GM04503 (cell line): ENCODE measurements at places on chromosomes 12 and 14.

DNA sequence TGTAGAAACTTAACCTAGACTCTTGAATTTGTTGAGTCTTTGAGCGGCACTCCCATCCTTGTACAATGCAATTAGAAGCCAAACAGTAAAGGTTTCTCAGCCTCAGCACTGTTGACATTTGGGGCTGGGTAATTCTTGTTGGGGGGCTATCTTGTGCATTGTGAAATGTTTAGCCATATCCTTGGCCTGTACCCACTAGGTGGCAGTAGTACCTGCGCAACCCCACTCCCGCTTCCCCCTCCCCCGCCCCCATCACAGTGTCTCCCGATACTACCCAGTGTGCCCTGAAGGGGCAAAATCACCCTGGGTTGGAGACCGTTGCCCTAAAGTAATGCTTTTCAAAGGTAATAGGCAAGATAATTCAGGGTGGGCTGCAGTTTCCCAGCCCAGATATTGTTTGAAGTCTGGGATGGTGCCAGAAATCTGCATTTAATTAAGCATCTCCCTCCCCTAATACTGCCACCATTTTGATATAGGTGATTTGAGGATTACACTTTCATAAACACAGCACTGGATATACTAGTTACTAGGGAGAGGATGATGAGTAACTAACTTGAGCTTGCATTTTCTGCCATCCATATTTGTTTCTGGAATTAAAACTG is 1.8 kb downstream of the COX6A1 start:
- DNase-seq: no peak

DNA sequence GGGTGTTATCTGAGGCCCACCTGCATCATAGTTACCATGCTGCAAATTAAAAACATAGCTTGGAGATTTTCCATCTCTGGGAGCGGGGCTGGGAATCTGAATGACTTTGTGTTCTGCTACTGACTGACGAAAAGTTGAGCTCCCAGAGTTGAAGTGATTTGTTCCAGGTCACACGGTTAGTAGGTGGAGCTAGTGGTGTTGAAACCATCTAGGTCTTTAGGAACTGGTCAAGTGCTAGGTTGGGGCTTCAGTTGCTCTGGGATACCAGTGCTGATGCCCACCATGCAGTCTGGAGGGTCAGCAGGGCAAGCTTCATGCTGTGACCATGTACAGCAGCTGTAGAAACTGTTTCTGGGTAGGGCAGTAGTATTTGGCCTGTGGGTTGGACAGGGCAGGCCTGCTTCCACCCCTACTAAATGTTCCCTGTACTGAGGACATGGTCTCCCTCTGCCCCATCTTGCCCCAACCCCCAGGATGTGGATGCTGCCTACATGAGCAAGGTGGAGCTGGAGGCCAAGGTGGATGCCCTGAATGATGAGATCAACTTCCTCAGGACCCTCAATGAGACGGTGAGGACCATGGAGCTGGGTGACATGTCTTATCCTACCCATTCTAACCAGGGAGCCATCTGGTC is 5.3 kb downstream of the KRT7 start:
- DNase-seq: no peak

GRCh38 chr12:38507839-38508238 is 191.3 kb downstream of the ALG10B start:
- DNase-seq: no peak

DNA sequence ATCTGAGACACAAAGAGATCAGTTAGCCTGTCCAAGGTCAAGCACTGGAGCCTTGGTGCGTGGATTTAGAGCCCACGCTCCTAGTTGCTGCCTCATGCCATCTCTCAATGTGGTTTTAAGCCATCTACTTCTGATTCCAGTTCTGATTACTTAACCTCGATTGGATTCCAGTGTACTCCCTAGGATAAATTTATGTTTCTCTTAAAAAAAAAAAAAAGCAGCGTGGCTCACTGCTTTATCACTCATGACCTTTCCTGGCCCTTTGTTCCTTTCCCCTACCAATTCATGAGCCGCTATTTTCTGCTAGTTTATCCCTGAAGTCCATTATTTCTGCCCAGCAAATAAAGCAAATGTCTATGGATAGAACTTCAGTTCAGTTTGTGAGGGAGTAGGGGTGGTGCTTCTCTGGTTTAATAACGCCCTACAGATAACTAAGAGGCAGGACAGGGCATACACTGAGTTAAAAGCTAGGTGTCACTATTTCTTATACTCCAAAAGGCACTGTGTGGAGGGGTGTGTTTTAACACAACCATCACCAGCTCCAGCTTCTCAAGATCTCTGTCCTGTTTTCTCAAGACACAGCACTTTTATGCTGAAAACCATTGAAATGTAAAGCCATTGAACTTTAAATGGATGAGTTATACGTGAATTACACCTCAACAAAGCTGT is 9.8 kb upstream of the PARP11 start:
- no peak for DNase-seq

DNA sequence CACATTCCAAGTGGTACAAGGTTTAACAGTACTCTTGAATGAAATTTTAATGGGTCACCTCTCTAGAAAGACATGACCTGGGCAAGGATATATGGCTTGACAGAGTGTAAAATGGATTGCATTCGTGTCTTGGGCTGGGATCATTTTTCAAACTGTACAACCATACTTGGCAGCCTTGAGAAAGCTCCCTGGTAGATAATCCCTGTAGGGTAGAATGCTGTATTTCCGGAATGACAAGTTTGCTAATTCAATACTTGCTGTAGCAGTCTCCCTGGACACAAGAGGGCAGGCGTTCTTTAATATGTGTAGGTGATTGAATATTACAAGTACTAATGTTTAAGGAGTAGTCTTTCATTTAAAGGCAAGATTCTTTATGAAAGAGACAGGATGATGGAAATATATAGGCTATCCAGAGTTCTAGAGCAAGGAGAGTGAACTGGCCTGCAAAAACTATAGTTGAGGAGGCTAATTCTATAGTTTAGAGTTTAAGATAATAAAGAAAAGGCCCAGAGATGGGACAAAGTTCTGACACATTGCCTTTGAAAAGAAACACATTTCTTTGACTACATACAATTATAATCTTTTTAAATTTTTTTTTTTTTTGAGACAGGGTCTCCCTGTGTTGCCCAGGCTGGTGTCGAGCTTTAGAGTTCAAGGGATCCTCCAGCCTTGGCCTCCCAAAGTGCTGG is 53.4 kb downstream of the PLBD1 start:
- DNase-seq: no peak

DNA sequence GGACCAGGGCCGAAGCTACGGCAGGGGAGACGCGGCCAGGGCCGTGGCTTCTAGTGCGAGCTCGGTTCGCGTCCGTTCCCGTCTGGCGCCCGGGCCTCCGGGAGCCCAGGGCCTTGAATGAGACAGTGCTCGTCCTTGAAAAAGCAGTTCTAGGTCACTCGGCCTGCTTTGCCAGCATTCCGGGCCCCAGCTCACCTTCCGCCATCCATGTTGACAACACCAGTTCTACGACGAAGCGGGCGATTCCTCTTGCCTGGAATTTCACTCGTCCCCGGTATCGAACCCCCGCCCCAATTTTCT is 4.5 kb downstream of the OR10AD1 start:
- DNase-seq: no peak

DNA sequence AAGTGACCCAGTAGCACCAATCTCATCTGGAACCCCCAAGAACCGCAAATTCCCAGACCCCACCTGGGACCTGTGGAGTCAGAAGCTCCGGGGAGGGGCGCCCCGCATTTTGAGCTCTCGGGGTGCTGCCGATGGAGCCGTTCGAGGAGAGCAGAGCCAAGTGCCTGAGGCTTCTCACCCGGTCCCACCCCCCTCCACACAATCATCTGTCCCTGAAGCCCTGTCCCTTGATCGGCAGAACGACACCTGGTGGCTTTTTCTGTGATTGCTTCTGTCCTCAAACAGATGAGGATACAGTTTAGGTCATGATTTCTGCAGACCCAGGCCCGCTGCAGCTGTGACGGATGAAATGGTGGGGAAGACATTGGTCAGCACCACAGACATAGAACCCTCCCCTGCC is 74.7 kb downstream of the NOC4L start:
- no peak for DNase-seq

DNA sequence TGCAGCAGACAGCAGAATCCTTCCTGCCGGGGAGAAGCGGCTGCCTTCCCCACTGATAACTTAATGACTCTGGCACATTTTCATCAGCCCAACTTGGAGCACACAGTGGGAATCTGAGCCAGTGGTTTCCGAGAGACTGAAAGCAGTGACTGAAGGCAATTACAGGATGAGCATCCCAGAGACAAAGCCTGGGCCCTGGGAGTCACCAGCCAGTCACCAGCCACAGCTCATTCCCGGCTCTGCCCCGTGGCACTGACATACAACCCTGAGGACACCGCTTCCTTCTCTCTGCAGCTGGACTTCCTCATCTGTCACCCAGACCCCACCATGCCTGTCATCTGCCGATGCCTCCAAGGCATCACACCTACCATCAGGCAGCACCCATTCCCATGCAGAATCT is 192.3 kb downstream of the DPF3 start:
- DNase-seq: no peak

DNA sequence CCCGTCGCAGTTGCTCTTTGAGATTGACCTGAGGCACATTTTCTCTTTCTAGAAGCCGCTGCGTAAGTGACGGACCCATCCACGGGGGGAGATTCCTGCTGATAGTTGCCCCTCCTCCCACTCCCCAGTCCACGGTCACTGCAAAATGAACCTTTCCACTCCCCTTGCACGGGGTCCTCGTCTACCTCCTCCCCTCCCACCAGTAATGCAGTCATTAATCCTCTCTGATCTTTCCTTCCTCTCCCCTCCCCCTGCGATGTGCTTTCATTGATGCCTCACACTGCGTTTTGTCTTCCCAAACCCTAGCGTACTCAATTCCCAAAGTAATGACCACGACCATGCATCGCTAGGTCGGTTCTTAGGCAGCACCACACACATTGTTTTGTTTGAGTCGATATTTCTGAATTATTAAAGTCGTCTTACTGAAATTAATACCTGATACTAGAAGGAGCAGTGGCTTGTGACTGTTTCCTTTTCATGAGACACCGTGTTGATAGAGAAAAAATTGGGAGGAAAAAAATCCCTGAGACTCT is 857 bp downstream of the ETNK1 start:
- DNase-seq: no peak

DNA sequence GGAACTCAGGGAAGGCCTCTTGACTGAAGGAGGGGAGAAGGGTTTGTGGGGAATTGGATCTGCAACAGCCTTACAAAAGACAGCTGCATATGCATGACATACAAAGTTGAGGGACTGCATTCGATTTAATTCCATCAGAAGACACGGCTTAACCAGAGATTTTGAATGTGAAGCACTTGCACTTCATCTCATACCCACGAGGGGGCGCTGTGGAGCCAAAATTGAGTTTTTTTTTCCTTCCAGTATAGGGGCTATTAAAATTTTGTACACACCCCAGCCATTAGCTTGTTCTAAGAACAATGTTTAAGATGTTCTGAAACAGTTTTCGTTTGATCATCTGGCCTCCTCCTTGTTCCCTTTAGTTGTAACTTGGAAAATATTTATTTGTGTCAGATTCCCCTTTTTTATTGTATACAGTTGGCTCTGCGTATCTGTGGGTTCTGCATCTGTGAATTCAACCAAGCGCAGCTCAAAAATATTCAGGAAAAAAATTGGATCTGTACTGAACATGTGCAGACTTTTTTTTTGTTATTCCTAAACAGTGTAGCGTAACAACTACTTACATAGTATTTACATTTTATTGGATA is 1.6 kb downstream of the SUDS3 start:
- no peak for DNase-seq

GRCh38 chr14:58301416-58301815 is 3.1 kb downstream of the ARID4A start:
- no peak for DNase-seq

DNA sequence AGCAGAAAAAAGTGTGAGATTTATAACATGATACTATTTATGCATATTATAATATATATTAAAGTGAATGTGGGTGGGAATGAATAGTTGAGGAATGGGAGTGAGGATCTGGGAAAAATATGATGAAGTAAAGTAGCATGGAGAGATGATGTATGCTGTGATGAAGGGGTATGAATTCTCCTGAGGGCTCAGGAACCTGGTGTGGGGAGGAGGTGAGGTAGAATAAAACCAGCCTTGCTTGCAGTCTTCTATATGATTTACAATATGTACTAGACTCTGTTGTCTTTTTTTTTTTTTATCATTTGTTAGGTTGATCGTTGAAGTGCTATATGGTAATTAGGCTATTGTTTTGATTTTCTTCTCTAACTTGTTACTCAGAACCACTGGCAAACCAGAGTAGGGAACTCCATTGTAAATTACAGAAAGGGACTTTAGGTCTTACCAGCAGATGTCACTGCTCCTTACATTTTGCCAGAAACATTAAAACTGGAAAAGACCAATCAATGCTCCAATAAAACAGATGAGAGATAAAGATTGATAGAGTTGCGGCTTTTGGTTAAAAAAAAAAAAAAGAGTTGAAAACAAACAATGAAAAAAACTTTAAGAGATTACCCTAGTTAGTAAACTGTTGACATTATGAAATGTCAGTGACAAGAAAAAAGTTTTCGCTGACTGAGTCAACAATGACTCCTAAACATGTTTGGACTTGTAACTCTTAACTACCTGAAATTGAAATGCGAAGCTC is 39.9 kb downstream of the ATL1 start:
- DNase-seq: no peak

- no peak for DNase-seq
These were observed 1009.9 kb upstream of the USP15 start for GRCh38 chr12:61250303-61250702.

DNA sequence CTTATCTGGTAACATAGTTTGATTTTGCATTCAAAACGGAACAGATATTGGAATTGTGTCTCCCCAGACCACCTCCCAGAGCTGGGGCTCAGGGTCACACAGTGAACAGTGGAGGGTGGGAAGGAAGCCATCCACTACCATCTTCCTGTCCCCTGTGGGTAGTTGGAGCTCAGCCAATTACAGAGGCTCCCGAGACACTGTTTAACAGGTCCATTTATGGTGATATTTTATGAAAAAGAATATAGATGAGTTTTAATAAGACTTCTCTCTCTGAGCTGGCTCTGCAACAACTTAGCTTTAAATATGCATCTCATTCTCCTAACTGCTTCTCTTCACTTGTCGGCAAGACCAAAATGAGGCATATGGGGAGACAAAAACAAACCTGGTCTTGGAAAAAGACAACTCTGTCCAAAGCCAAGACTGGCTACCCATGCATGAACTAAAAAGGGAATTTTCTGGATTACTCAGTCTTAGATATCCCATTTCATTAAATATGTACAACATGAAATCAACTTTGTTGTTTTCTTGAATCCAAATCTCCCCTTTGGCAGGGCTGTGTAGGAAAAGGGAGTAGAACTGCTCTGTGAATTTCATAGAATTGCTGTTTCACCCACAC is 83.8 kb upstream of the HOXC13 start:
- DNase-seq: no peak

DNA sequence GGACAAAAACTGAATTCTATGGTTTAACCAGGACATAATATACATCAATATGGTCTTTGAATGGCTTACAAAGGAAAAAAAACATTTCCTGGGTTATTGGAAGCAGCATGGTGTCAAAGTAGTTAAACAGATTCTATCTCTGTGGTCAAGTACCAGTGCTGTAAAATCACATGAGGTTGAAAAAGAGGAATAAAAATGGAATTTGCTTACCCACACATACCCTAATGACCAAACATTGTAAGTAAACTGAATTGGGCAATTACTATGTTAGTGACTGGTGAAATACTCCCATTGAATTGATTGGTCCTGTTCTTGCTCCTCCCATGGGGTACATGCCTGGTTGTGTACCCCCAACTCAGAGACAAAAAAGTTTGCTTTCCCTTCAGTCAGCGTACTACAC is 19.6 kb downstream of the IFNG start:
- no peak for DNase-seq

- DNase-seq: no peak
These were observed 53.7 kb downstream of the GALNT4 start for GRCh38 chr12:89470741-89471509.
